ENCODE measurements at places on chromosomes 11 and 22. TPM values are rescaled to one million over a fixed set of nuclear protein-coding genes. Genes with fewer than 3 reads are reported as not detected.
A peak's percentile ranks its signal among the peaks of the same experiment; 100 is the strongest.

GRCh38 chr11:117824571-117825537, at the start of gene FXYD2:
Gene FXYD2, minus strand, starts transcription at chr11:117824744. Its CDS starts 66 bp downstream, at chr11:117824678.
- H3K27me3 ChIP-seq, result no peaks in the 10 kb centered on the region
- H3K27ac ChIP-seq, result no peak within 1 kb of the TSS
- H3K4me3 ChIP-seq, result no peak within 1 kb of the TSS
- no peaks in the 10 kb centered on the region for H3K36me3 ChIP-seq
- DNase-seq, result no peak

GRCh38 chr11:112881461-112881860, 79.8 kb upstream of the NCAM1 start:
- H3K27me3 ChIP-seq, result no peaks in the 10 kb centered on the region
- peak overlapping the region; percentile 71 for H3K4me3 ChIP-seq
- no peaks in the 10 kb centered on the region for H3K36me3 ChIP-seq
- DNase-seq, result peak; percentile 33

DNA sequence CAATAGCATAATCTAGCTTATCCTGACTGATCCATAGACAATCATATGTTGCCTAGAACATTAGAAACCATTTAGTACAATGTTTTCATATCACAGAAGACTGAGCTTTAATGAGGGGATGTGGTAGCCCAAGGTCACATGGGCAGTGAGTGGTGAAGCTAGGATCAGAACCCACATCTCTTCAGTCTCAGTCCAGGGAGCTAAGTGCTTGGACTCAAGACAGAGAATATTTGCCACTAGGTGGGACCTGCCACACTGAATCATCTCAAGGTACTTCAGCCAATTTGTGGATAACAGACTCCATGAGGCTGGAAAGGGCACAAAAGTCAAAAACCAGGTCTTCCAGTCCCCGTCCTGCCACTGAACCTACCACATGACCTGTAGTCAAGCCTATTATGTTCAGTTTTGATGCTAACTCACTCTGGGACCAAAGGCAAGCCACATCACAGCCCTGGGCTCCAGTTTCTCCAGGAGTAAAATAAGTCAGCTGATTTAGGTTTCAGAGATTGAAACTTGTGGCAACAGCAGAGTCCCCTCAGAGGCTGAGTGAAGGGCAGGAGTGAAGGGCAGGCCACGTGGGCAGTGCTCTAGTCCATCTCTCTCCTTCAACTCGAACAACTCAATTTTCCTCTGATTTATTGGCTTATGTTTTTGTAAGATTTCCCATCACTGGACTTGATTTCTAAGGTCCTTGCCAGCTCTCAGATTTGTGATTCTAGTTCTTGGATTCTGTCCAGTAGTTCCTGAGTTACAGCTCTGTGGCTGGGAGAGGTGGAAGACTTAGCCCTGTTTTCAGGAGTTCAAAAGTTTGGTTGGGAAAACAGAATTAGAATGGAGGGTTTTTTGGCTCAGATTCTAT, 84.6 kb upstream of the PHOX2A start:
- no peak for DNase-seq
- no peak overlapping the region for H3K4me3 ChIP-seq
- no peaks in the 10 kb centered on the region for H3K27me3 ChIP-seq
- H3K27ac ChIP-seq, result no peak overlapping the region
- H3K4me1 ChIP-seq, result peaks cover 13% of the 10 kb centered on the region

DNA sequence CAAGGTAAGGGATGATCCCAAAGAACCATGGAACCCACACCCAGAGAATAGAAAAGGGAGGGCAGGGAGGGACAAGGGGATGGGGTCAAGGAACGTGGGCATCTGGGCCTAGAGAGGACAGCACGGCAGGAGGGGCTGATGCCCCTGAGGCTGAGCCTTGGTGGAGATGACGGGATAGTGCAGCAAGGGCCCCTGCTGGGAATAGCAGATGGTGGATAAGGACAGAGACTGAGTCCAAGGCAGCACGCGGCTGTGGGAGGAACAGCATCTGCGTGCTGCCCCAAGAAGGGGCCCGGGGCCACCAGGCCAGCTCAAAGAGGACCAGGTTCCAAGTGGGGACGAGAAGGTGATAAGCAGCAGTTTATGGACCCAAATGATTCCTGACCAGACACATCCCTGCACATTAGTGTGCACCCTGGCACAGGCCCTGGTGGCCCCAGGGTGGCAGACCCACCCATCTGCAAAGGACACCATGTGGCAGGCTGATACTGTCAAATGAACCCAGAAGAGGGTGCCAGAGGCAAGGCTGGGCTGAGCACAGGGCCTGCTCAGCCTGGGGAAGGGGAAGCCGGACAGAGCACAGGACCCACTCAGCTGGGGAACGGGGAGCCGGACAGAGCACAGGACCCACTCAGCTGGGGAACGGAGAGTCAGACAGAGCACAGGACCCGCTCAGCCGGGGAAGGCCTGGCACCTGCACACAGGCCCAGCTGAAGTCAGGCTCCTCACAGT, 12.8 kb upstream of the TESMIN start:
- H3K36me3 ChIP-seq, result peaks cover 54% of the 10 kb centered on the region
- H3K4me3 ChIP-seq, result no peak overlapping the region
- H3K4me1 ChIP-seq, result no peaks in the 10 kb centered on the region
- no peaks in the 10 kb centered on the region for H3K27me3 ChIP-seq
- no peak for DNase-seq

The RAB3IL1 gene
- total RNA-seq, result 20.8 TPM

- DNase-seq, result no peak
- H3K27me3 ChIP-seq, result peaks cover 6% of the 10 kb centered on the region
- H3K4me3 ChIP-seq, result peak overlapping the region; percentile 72
- no peaks in the 10 kb centered on the region for H3K36me3 ChIP-seq
Measured at GRCh38 chr22:39242595-39243438, 2.0 kb downstream of the PDGFB start.

GRCh38 chr22:45430871-45431270, 17.4 kb downstream of the RIBC2 start:
- no peak overlapping the region for H3K27ac ChIP-seq
- no peaks in the 10 kb centered on the region for H3K27me3 ChIP-seq
- H3K36me3 ChIP-seq, result no peaks in the 10 kb centered on the region
- no peak for DNase-seq
- no peak overlapping the region for H3K4me3 ChIP-seq

The FIBP gene
- 111 TPM for total RNA-seq

The PHLDB1 gene
- total RNA-seq, result 206 TPM

DNA sequence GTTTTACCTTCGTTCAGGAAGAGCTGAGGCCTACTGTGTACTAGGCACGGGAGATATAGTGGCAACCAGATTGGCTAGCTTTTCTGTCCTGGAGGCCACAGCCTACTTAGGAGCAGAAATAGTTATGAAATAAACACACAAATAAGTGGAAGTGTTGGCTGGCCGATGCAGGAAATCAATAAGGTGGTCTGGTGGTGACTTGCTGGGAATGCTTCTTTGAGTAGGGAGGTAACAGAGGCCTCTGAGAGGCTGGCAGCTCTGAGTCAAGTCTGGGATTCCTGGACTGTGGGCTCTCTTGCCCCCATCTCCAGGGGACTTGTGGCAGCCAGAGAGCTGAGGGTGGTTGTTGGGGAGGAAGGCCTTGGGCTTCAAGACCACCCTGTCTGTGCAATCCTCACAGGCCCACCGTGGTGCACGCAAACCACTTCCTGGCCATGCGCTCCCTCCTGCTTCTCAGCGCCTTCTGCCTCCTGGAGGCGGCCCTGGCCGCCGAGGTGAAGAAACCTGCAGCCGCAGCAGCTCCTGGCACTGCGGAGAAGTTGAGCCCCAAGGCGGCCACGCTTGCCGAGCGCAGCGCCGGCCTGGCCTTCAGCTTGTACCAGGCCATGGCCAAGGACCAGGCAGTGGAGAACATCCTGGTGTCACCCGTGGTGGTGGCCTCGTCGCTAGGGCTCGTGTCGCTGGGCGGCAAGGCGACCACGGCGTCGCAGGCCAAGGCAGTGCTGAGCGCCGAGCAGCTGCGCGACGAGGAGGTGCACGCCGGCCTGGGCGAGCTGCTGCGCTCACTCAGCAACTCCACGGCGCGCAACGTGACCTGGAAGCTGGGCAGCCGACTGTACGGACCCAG, 4.1 kb downstream of the SERPINH1 start:
- H3K27me3 ChIP-seq, result no peaks in the 10 kb centered on the region
- peak overlapping the region; percentile 89 for H3K4me3 ChIP-seq
- peaks cover 65% of the 10 kb centered on the region for H3K4me1 ChIP-seq
- H3K27ac ChIP-seq, result peak overlapping the region; percentile 100
- peaks cover 44% of the 10 kb centered on the region for H3K36me3 ChIP-seq

The GTSE1 gene
- 0.41 TPM for total RNA-seq

DNA sequence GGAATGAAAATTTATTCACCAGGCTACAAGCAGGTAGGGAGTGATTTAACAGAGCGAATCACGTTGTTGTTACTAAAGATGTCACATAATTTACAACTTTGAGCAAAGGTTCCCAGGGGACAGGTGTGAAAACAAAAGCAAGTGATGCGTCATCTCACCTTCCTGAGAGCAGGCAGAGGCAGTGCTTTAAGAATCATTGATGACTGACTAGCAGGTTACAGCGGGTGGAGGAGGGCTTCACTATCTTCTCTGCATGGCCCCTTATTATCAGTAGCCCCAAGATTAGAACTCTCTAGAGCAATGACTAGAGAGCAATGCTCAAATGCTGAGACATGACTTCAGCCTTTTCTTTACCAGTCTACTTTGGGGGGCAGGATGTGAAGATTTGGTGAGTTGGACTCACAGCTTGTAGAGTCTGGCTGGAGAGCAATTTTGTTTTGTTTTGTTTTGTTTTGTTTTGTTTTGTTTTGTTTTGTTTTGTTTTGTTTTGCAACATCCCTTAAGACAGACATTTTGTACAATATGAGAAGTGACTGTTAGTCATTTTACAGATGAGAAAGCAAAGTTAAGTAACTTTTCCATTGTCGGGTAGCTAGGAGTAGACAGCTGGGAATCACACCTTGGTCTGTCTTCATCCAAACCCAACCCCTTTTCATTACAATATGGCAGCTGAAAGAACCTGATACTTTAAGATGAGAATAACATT, 84.8 kb downstream of the SLC1A2 start:
- H3K4me1 ChIP-seq, result peaks cover 4% of the 10 kb centered on the region
- no peak overlapping the region for H3K27ac ChIP-seq
- no peaks in the 10 kb centered on the region for H3K36me3 ChIP-seq

- DNase-seq, result no peak
- H3K27ac ChIP-seq, result peak overlapping the region; percentile 88
- H3K27me3 ChIP-seq, result no peaks in the 10 kb centered on the region
- H3K4me1 ChIP-seq, result peaks cover 67% of the 10 kb centered on the region
Measured at GRCh38 chr11:70108250-70108649, 30.1 kb downstream of the ANO1 start.

The CHRM1 gene
- not detected for total RNA-seq

- peaks cover 7% of the 10 kb centered on the region for H3K27me3 ChIP-seq
- H3K4me1 ChIP-seq, result no peaks in the 10 kb centered on the region
- H3K4me3 ChIP-seq, result no peak within 1 kb of the TSS
- no peaks in the 10 kb centered on the region for H3K36me3 ChIP-seq
- no peak within 1 kb of the TSS for H3K27ac ChIP-seq
Measured at GRCh38 chr11:22337596-22338485, at the start of gene SLC17A6. Gene SLC17A6, plus strand, starts transcription at chr11:22338381. Its CDS starts 153 bp downstream, at chr11:22338534.

- H3K36me3 ChIP-seq, result peaks cover 3% of the 10 kb centered on the region
- no peaks in the 10 kb centered on the region for H3K27me3 ChIP-seq
- H3K4me3 ChIP-seq, result peak overlapping the region; percentile 81
- peaks cover 30% of the 10 kb centered on the region for H3K4me1 ChIP-seq
- peak overlapping the region; percentile 86 for H3K27ac ChIP-seq
Measured at GRCh38 chr22:35381424-35382009, 621 bp downstream of the HMOX1 start.

DNA sequence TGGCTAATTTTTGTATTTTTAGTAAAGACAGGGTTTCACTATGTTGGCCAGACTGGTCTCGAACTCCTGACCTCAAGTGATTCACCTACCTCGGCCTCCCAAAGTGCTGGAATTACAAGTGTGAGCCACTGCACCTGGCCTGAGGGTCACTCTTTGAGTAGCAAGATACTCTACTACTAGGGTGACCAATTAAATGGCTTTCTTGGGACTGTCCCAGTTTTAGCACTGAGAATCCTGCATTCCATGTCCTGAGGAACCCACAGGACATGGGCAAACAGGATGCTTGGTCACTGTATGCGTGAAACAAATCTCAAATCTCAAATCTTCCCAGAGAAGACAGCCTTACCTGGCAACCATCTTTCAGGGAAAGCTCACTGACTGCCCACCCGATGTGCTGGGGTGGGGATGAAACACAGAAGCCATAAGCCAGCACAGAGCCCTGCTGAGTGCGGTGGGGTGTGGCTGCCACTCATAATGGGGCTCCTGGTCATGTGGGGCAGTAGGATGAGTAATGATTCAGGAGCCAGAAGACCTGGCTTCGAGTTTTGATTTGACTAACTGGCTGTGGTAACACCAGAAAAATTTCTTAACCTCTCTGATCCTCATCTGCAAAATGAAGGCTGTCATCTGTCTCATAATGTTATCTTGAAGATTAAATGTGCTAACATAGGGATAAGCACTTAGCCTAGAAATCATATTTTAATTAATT, 11.5 kb downstream of the CLMP start:
- no peaks in the 10 kb centered on the region for H3K36me3 ChIP-seq
- DNase-seq, result no peak
- H3K27ac ChIP-seq, result no peak overlapping the region
- peaks cover 76% of the 10 kb centered on the region for H3K4me1 ChIP-seq

- H3K27me3 ChIP-seq, result no peaks in the 10 kb centered on the region
- H3K36me3 ChIP-seq, result no peaks in the 10 kb centered on the region
- no peak overlapping the region for H3K4me3 ChIP-seq
- DNase-seq, result peak; percentile 30
Measured at GRCh38 chr22:24768537-24769374, 5.8 kb downstream of the PIWIL3 start.

DNA sequence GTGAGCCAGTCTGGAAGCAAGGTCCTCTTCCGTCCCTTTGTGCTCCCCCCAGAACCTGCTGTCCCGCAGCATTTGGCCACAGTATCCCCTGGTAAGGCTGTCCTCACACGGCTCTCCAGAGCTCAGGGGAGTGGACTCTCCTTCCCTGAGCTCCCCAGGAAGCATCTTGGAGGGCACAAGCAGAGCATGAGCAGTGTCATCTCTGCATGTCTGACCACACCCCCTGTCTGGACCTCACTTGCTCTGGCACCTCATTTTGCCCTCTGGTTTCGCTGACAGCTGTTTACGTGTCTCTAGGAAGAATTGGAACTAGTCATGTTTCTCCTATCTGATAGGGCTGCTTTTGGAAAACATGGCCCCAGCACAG, 15.5 kb downstream of the DCPS start:
- peaks cover 26% of the 10 kb centered on the region for H3K4me1 ChIP-seq
- H3K4me3 ChIP-seq, result no peak overlapping the region
- H3K27ac ChIP-seq, result peak overlapping the region; percentile 84

GRCh38 chr11:27443746-27444507, 28.7 kb downstream of the LGR4 start:
- DNase-seq, result no peak
- H3K27ac ChIP-seq, result no peak overlapping the region
- peaks cover 9% of the 10 kb centered on the region for H3K4me1 ChIP-seq
- no peaks in the 10 kb centered on the region for H3K36me3 ChIP-seq
- H3K27me3 ChIP-seq, result no peaks in the 10 kb centered on the region

Data from thoracic aorta (tissue), 2 donors.